ENCODE measurements at places on chromosomes 11 and 22.

- no peak for DNase-seq
Observed at GRCh38 chr22:20606041-20606783, 98.8 kb downstream of the MED15 start.

DNA sequence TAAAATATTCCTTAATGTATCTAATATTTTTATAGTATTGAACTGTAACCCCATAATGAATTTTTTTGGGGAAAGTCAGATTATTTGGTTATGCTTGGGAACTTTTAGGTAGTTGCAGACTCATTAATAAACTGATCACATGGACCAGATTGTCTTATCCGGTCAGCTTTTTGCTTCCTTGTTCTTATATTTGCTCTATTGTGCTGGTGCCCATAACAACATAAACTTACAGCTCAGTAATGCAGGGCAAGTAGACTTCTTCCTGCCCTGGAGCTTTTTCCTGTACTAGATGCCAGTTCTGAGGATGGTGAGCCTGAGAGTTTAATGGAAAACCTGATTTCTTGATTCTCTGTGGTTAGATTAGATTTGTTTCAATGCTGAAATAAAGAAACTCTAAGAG lies 53.2 kb downstream of the MTMR3 start:
- DNase-seq: no peak

DNA sequence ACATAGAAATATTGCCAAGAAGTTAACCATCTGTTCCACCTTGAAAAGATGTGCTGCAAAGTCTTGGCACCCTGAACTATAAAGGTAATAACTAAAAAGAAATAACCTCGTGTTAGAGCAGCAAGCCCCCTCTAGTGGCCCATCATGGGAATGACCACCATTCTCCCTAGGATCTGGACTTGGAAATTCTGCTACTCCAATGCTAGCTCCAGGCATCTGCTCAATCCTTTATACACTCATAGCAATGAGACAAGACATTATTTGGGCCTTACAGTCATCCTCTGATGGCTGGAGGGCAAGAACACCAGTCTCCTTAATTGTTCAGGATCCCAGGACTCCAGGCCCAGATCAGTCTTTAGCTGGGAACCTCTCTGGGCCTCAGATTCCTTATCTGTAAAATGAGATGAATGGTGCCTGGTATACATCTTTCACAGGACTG lies 76.0 kb downstream of the CWC15 start:
- peak; percentile 43 for DNase-seq

DNA sequence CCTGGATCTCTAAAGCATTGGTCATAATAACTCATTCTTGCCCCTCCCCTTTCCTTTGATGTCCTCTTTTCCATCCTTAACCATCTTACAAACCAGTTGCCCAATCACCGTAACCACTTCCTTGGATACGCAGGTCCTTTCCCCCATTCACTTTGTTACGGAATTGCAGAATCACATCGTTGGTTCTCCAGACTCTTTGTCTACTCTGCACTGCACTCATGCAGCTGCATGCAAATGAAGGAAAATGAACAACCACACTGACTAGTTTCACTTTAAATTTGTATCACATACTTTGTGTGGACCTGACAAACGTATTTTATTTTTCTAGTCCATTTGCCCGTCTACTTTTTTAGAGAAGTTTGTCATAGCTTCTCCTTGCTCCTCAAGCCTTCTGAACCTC lies 69.9 kb downstream of the SLC5A12 start:
- no peak for DNase-seq

- DNase-seq: no peak
Observed at GRCh38 chr11:117582433-117582832, 214.6 kb downstream of the DSCAML1 start.

DNA sequence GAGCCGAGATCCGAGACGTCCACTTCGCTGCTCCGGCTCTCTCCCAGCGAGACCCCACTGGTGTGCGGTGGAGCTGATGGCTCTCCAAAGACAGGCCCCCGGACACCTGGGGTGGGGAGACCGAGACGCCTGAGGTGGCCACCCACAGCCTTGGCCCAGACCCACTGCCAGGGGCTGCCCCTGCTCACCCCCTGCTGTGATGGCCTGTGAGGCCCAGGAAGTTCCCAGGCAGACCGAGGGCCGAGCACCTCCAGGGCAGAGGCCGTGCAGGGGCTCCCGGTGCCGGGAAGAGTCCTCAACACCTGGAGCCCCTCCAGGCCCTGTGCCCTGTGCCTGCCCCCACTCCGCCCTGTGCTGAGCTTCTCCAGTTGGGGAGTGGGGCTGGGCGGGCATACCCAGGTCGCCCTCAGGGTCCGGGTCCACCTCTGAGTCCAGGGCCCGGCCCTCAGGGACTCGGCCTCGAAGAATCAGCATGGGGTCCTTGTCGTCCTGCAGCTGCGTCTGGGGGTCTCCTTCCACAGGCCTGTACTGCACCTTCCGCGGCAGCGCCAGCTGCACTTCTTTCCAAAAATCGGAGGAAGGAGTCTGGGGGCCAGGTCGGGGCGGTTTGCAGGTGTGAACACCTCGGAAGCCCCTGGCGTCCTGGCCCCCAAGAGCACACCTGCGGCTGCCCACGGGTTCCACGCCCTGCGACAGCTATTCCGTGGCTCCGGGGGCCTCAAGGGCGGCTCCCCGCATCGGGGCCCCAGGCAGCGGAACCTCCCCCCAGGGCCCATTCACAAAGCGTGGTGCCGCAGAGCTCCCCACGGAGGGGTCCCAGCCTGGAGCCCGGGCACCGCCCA lies 8.6 kb downstream of the SIGIRR start:
- DNase-seq: no peak

- DNase-seq: no peak
Observed at GRCh38 chr22:49673048-49673447, 154.6 kb downstream of the BRD1 start.

- no peak for DNase-seq
Observed at GRCh38 chr11:57374966-57375365, 6.0 kb downstream of the PRG3 start.

- DNase-seq: peak; percentile 69
Observed at GRCh38 chr11:416757-417621, 2.2 kb upstream of the SIGIRR start.

GRCh38 chr11:122024278-122024677 lies 91.7 kb downstream of the BLID start:
- no peak for DNase-seq

GRCh38 chr11:46465683-46466082 lies 74.1 kb upstream of the CHRM4 start:
- DNase-seq: no peak

GRCh38 chr11:132627981-132628380 lies 904.3 kb downstream of the OPCML start:
- DNase-seq: no peak

DNA sequence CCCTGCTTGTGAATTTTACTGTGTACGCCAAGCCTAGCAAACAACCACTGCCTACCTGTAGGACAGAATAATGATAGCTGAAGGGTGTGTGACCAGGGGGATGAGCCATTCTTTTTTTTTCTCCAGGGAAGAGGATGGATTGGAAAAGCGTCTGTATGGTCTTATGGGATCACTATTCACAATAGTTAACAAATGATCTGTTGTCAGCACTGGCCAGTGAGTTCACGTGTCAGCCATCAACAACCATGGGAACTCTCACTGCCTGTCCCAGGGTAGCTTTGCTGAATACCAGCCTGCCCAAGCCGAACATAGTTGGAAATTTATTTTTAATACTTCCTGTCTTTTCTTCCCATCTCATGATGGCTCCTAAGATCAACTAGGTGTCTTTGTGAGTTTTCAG lies 170.2 kb downstream of the ST3GAL4 start:
- DNase-seq: no peak

DNA sequence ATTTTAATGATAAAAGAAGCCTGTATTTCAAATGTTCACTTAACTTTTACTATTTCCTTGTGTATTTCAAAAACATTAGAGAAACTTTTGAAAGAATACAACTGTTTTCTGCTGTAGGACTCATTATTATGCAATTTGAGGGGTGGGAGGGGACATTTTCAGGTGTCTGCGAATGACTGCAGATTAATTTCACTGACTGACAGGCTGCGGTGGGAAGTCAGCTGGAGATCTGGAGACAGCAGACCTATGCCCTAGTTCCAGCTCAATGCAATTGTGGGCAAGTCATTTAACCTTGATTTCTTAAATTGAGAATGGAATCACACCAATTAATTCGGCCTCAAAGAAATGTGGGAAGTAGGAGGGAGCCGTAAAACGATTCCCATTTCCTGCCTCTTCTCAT lies 128.7 kb downstream of the ARL14EP start:
- DNase-seq: no peak
